Fibroblast of skin of right quadriceps (primary cell): ENCODE measurements at places on chromosomes 13 and 19.
A peak's percentile ranks its signal among the peaks of the same experiment; 100 is the strongest.

GRCh38 chr13:106232681-106233080, 302.8 kb downstream of the EFNB2 start:
- no peak for DNase-seq

- no peak for DNase-seq
Measured at GRCh38 chr13:34810996-34811395, 131.1 kb upstream of the NBEA start.

DNA sequence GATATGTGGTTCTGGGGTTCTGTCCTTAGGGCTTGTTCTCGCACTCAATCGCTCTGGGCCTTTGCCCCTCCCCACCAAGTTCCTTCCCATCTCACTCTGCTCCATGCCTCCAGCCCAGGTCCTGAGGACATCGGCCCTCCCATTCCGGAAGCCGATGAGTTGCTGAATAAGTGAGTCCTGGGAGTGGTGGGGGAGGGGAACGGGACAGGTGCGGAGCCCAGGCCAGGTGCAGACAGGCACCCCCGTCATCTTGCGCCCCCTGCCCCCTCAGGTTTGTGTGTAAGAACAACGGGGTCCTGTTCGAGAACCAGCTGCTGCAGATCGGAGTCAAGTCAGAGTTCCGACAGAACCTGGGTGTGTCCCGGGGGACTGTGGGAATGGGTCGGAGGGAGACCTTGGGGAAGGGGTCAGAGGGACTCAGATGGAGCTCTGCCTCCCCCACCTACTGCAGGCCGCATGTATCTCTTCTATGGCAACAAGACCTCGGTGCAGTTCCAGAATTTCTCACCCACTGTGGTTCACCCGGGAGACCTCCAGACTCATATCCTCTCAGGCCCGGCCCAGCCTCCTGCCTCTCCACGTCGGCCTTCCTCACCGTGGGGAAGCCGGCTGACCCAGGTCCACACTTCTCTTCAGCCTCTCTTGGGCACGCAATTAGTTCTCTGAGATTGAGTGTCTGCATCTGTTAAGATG, 10.1 kb downstream of the FUZ start:
- no peak for DNase-seq

GRCh38 chr19:6458695-6459261, 814 bp downstream of the SLC25A23 start:
- no peak for DNase-seq

GRCh38 chr19:3188627-3189596, 3.2 kb downstream of the NCLN start:
- no peak for DNase-seq

DNA sequence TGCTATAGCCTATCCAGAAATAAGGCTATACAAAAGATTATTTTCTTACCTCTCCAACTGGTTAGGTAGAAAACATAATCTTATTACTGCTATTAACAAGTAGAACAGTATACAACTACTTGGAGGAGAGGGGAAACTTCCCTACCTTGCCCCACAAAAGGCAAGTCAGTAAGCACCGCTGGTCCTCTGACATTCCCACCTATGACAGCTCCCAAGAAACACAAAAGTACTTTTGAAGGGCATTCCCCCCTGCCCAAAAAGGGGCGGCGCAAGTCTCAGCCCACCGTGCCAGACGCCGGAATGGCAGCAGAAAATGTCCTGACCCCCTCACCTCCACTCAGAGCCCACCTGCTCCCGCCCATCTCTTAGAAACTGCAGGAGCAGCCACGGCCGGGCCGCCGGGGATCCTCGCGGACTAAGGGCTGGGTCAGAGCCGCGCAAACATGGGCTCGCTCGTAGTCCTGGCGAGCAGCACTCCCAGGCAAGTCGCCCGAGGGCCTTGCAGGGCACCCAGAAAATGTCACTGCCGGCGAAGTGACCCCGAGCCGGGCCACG, 437 bp downstream of the SUCLA2 start:
- no peak for DNase-seq

DNA sequence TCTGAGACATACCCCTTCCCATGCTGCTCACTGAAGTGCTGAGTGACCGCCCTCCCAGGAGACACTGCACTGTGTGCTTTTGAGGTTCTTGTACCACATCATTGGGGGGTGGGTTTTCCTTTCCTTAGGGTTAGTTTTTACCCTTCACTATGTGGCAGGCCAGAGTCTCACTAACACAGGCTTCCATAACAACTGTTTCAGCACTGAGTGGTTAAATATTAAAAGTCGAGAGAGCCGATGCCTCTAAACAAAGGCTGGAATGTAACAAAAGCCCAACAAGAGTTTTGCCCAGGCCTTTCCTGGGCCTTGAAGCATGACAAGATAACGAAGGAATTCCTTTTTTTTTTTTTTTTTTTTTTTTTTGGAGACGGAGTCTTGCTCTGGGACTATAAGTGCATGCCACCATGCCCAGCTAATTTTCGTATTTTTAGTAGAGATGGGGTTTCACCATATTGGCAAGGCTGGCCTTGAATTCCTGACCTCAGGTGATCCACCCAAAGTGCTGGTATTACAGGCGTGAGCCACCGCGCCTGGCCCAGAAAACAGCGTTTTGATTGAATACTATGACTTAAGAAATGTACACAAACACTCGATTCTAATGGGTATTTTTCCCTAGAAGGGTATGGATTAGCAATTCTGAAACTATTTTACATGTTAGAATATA, 46.5 kb downstream of the ZNF823 start:
- DNase-seq: no peak

DNA sequence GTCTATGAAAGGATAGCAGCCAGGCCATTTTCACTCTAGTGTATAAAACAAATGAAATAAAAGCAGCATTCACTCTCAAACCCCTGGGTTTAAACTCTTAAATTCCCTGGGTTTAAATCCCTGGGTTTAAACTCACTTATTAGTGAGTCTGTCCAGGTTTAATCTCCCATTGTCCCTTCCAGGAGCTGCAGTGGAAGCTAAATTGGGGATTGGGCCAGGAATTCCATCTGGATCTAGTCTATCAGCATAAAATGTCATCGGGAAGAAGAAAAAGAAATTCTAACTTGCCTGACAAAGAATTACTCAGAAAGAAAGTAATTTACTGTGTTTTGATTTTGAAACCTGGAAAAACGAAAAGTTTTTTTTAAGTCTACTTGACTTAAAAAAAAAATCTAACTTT, 54.8 kb downstream of the FRY start:
- peak; percentile 7 for DNase-seq

GRCh38 chr19:3003046-3003445, 25.7 kb downstream of the TLE6 start:
- DNase-seq: no peak

- DNase-seq: no peak
Measured at GRCh38 chr13:113091891-113092775, 13.5 kb upstream of the F7 start.

- no peak for DNase-seq
Measured at GRCh38 chr19:30886222-30886621, 463.0 kb downstream of the TSHZ3 start.

DNA sequence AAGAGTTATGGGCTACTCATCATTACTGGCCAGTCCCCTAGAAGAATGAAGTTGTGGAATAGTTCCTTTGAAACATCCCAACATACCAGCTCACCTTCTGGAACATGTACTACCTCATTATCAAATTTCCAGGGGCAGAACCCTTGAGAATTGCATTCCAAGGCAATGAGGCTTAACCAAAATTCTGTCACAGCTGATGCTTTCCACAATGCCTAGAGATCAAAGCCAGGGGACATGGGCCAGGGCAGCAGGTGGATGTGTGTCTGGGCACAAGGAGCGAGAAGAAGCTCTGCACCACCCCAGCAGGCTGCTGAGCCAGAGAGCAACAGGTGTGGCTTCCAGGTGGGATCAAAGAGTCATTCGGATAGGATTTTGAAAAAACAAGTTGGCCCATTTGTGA, 362.1 kb downstream of the EFNB2 start:
- peak; percentile 26 for DNase-seq

DNA sequence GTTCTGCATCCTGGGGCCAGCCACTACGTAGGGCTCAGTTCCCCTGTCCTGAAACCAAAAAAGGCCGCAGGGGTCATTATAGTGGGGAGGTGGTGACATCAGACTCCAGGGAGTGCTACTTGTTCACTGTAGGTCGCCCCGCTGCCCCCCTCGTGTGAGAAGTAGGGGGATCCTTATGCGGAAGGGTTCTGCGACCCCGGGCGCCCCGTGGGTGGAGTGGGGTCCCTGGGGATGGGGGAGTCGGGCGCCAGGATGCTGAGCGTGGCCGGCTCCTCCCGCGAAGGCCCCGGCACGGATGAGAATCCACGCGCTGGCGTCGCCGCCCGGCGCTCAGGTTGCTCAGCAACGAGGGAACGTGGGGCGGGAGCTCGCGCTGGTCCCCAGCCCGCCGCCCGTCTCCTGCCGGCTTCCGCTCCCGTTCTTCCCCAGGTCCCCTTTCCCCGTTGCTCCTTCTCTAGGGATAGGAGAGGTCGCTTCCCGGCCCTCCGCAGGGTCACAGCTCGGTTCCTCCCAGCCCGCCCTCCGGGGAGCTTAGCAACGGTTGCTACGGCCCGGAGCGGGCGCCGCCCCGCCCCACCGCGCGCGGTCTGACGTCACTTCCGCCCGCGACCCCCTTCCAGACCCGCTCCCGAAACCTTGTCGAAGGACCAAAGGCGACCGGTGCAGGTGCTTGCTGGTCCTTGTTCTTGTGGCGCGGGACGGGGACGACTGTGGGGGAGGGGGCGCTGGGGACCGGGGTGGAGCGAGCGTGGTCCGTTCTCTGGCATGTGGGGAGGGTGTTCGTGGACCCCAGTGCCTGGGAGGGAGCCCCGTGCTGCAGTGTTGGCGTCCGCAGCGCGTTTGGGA, at the start of gene NAT14:
TSS of gene NAT14 (plus strand) at position 596 of the 846 bp plus-strand sequence. CDS start 521 bp downstream, outside the sequence.
- peak; percentile 62 for DNase-seq
